WTC11 (cell line): ENCODE measurements at places on chromosomes 7 and 10.

GRCh38 chr10:80210259-80210658 lies 4.9 kb upstream of the ANXA11 start:
- DNase-seq = no peak

DNA sequence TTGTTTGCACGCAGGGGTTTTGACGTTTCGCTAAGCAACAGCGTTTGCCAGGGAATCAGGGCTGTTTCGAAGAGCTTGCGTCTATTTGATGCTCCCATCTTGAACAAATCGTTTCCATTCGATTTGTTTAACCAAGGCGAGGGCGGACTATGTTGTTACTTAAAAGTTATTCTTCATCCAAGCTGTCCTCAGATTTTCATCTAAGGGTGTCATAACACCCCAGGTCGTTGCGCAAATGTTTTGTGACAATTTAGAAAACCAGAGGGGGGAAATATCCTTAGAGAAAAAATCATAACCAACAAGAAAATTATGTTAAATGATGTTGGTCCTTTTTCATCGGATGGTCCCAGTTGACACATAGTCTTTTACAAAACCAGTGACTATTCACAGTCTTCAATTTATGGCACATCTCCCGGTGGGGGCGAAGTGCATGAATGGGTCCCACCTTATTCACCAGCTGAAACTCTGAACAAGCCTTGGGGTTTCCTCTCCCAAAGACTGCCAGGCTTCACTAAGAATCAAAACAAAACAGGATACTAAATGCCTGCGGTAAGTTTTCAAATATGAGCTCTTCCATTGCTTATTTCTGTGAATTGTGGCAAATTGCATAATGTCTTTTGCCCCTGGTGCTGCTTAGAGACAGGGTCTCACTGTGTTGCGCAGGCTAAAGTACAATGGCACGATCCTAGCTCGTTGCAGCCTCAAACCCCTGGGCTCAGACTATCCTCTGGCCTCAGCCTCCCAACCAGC lies 109.9 kb downstream of the REEP3 start:
- no peak for DNase-seq

DNA sequence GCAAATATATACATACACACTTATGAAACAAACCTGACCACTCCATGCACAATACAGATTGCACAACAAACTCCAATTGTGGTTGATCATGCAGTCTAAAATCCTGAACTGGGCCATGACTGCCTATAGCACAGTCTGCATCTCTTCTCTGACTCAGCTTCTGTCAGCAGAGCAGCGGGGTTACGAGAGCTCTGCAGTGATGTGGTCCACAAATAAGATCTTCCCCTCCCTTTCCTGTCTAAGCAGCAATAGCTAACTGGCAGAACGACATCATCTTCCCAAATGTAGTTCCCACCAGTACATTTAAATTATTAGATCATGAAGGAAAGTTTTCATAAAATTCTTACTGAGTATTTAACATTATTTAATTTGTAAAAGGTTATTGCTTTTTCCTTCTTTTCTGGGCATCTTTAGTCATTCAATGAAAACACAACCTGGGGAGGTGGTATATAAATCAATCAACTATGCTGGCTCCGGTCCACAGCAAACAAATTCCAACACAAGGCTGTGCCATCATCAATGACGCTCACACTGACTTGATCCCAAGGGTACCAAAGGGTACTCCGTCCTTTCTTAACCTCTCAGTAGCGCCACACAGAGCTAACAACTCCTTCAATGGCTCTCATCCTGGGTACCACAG lies 17.1 kb downstream of the ARHGAP21 start:
- no peak for DNase-seq

DNA sequence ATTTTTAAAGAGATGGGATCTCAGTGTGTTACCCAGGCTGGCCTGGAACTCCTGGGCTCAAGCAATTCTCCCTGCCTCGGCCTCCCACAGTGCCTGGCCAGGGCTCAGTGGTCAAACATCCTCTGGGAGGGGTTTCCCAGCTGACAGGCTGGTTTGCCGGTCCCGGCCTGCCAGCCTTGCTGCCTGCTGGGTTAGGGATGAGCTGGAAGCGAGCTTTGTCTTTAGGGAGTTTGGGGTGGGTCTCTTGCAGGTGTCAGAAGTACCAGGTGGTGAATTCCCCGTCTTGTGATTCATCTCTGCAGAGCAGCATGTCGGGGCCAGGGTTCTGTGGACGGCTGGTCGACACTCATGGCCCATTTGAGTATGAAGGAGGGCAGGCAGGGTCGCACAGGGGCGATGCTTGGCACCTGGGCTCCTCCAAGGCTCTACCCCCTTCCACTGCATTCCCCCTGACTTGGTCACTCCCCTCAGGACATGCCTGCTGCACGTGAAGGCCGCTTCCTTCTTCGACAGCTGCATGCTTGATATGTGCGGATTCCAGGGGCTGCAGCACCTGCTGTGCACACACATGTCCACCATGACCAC lies 30.3 kb downstream of the ZAN start:
- DNase-seq = no peak

DNA sequence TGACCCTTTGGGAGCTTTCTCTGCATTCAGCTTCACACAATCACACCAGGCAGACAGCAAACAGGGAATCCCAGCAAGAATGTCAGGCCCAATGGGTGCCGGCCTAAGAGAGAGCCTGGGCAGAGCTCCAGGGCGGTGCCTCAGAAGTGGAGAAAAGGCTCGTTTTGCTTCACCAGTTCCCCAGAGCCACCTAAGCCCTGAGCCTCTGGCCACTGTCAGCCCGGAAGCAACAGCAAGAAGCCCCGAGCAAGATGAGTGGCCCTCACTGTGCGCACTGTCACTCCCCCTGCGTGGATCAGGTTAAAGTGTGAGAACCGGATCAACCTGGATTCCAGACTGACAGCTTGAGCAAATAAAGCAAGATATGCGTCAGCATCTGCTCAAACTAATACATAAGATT lies 14.7 kb downstream of the CNPY1 start:
- no peak for DNase-seq

DNA sequence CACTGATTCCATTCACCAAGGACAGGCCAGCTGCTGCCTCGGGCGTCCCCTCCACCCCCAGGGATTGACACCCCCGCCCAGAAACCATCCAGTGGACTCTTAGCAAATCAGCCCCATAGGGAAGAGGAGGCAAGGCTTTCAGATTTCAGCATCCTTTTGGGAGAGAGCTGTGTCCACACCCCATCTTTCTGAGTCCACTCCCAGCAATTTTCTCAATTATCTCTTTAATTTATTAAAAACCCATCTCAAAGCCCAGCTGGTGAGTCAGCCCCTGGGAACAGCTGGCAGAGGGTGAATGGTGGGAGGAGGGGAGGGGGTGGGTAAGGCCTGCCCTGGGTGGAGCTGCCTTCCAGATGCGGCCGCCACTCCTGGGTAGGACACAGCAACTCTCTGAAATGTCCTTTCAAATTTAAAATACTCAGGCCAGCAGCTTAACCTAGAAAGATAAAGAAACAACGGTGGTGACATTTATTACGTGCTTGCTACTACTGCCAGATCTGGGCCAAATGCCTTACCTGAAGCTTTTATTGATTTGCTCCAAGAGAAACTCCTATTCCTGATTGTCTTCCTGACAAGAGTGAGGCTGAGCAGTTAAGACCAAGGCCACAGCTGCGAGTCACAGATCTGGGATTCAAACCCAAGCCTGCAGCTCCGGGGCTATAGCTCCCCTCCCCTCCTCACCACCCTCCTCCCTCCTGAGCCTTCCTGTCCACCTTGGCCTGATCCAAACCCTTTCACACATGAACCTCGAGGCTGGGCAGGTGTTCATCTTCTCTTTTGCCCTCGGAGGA lies 120.4 kb downstream of the RGS10 start:
- no peak for DNase-seq

DNA sequence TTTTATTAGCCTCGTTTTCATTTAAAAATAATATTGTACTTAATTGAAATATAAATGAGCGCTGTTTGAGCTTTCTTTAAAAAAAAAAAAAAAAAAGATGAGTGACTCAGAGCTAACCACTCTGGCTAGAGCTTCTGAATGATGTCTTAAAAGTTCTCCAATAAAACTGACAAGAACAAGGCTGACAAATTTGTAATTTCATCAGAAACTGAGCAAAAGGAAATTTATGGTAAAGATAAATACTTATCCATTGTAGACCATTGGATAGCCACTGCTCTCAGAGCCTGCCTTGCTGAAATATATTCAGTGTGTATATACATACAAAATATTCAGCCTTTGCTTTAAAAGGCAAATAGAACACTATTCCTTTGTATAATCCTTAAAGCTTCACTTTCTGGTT lies 91.2 kb upstream of the OIT3 start:
- no peak for DNase-seq

DNA sequence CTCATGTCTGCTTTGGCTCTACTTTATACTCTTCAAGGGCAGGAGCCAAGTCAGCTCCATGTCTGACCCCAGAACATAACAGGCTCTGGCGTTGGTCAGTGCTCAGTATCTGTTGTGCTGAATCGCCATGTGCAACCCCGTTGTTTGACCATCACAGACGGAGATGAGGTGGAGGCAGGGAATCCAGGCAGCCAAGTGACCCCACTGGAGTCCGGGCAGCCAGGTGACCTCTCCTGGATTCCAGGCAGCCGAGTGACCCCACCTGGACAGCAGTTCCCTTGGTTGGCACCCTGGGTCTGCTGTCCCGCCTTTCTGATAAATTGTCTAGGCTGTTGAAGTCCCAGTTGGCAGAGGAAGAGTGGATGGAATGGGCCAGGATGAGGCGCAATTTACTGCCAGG lies 232.2 kb downstream of the TCERG1L start:
- no peak for DNase-seq

DNA sequence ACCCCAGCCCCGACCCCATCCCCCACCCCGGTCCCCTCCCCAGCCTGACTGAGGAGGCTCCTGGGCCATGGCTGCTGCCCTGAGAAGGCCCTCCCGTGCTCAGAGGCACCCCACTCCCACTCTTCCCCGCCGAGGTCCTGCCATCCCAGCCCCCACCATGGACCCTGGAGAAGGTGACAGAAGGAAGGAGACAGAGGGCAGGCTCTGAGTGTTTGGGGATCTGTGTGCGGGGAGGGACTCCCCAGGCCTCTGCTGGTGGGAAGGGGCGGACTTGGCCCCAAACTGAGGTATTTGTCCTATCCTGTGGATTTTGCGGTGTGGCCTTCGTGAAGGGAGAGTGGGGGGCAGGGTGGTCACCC lies 53.4 kb downstream of the PWWP2B start:
- DNase-seq = no peak

DNA sequence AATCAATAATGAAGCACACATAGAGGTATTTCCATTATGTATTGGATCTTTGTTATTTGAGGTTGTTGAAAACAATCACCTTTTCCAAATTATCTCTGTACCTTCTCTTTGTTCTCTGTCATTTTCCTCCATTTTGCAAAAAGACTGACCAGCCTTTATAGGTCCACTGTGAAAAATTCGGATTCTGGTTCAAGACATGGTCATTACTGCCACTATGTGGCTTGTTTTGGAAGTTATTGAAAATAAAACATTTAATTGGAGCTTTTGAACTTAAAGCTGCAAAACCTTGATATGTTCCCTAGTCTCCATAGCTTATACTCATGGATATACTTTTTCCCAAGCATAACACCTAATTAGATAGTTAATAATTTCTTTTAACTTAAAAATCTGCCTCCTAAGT lies 1094.4 kb downstream of the NRG3 start:
- DNase-seq = no peak

DNA sequence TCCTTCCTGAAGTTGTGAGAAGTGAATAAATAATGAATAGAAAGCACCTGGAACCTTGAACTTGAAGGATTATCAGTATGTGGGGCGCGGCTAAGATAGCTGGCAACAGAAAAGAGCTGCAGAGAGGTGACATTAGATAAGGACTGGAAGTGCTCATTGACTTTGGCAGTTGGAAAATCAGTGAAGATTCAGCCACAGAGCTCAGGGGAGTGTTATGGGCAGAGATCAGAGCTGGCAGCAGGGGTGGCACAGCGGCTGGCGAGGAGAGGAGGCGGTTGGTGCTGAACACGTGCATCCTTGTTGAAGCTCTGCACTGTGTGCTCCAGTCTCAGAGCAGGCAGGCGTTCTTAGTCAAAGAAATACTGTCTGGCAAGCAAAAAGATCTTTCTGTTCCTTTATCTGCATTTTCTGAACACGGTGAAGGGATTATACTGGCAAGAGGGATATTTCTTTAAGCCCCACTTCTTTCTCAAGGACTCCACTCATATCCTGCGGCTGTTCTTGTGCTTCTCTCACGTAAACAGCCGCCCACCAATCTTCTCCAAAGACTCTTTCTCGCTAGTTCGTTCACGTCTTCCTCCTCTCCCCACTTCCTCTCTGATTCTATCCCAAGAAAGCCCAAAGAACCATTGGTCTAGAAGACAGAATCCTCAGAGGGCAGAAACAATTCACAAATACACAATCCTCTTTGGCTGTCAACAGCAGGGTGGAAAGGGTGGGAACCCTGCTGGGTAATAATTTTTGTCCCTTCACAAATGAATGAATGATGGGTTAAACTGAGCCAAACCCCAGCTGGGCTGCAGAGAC lies 38.6 kb upstream of the ADD3 start:
- DNase-seq = no peak

- DNase-seq = no peak
Measured at GRCh38 chr7:155713384-155713783, 68.9 kb downstream of the RBM33 start.

- DNase-seq = no peak
Measured at GRCh38 chr10:33897291-33897752, 562.9 kb upstream of the NRP1 start.

DNA sequence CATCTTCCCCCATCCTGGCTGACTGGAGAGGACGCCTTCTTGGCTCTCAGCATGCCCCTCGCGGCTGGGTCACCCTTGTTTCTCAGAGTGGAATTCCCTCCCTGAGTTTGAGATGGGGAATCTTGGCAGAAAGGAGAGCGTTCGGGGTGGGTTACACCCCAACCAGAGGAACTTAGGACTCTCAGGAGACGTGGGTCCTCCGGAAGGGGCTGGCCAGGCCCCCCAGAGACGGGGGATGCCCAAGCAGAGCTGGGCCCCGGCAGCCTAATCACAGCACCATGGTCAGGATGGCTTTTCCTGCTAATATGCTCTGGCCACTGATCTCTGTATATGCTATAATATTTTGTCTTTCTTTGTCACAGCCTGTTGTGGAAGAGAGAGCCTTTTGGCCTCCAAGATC lies 214.3 kb downstream of the WDR37 start:
- no peak for DNase-seq

GRCh38 chr10:75400771-75401568 lies 594 bp downstream of the ZNF503 start:
- DNase-seq = peak; percentile 59

GRCh38 chr10:74585231-74586087 lies 240.9 kb upstream of the KAT6B start:
- no peak for DNase-seq

- no peak for DNase-seq
Measured at GRCh38 chr7:114354306-114354705, 60.3 kb upstream of the FOXP2 start.

DNA sequence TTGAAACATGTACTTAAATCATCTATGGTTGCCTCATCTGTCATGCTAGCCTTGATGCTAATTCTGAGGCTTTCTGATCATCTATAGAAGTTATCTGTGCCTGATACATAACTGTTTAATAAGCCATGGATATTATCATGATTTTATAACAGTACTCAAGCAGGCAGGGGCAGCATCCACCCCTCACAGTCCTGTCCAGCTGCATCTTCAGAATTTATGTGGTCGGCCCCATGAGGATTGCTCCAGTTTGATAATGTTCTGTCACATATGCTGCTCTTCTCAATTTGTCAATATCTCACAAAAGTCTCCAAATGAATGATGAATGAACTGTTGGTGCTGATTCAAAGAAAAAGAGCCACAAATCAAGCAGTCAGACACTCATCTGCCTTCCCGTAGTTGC lies 335.1 kb upstream of the POM121L12 start:
- DNase-seq = no peak
